Suppressor macrophage treated with lipopolysaccharide for 1 hour (primary cell): ENCODE measurements at places on chromosomes 13 and 19.
A peak's percentile ranks its signal among the peaks of the same experiment; 100 is the strongest.

GRCh38 chr19:30268601-30269000 lies 103.6 kb upstream of the ZNF536 start:
- no peak for DNase-seq

DNA sequence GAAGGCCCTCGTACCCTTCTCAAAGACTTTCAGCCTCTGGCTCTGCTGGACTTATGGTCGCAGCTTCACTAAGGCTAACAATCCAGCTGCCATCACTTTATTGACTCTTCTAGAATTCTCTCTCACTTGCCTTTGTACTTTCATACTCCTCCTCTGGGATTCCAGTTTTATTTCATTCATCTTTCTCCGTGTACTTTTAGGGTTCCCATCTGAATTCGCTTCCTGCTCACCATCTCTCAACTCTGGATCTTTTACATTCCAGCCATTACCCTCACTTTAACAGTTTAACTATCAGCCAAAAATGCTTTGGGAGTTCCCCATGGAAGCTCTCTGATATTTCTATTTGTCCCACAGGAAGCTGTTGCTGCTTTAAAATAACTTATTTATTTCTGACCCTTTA lies 149.3 kb upstream of the KL start:
- DNase-seq = no peak

DNA sequence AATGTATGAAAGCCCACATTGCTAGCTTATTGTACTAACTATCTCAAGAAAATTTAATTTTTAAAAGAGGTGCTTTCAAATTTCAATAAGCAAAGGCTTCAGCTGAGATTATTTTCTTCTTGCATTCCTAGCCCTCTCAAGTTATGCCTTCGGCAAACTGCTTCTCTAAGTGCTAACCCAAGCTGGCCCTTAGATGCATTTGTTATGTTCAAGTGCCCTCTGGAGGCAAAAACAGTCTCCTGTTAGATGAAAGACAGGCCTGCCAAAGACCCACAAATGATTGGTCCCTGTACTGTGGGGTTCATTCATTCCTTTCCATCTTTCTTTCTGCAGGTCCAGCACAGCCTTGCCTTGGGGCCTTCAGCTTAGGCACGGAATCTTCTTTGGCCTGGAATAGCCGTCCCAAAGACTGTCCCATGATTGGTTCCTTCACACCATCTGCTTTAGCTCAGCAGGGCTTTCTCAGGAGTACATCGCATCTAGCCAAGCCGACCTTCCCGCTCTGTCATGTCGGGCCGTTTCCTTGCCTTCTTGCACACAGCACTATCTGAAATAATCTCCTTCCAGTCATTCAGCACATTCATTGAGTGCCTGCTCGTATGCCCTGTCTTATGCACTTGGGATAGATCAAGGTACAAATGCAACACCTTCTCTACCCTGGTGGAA lies 26.4 kb upstream of the TPTE2 start:
- peak; percentile 31 for DNase-seq

- no peak for DNase-seq
Observed at GRCh38 chr13:95073747-95074311, 227.4 kb downstream of the ABCC4 start.

- DNase-seq = no peak
Observed at GRCh38 chr19:14116918-14117578, 514 bp downstream of the PRKACA start.

GRCh38 chr13:36979361-36980050 lies 19.6 kb downstream of the ALG5 start:
- DNase-seq = peak; percentile 75

GRCh38 chr19:10797078-10797477 lies 38.9 kb downstream of the TMED1 start:
- DNase-seq = no peak

- no peak for DNase-seq
Observed at GRCh38 chr19:43598445-43599240, 2.2 kb downstream of the ZNF576 start.

GRCh38 chr13:58300224-58300623 lies 668.7 kb downstream of the PCDH17 start:
- no peak for DNase-seq

DNA sequence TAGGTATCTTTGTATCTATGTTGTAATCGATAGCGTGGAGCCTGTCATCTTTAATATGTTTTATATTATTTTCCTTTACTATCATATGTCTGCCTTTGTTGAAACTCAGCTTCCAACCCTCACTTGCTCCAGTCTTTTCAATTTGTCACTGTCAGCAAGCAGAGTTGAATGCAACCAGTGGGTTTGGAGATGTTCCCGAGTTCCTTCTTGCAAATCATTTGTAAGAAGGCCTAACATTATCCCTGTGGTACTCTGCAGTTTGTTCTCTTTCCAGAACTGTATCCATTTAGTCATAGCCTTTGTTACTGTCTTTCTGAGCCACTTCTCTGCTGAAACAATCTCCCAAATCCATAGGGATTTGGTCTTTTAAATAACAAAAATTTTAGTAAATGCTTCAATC lies 41.8 kb downstream of the RNASEH2B start:
- DNase-seq = no peak

DNA sequence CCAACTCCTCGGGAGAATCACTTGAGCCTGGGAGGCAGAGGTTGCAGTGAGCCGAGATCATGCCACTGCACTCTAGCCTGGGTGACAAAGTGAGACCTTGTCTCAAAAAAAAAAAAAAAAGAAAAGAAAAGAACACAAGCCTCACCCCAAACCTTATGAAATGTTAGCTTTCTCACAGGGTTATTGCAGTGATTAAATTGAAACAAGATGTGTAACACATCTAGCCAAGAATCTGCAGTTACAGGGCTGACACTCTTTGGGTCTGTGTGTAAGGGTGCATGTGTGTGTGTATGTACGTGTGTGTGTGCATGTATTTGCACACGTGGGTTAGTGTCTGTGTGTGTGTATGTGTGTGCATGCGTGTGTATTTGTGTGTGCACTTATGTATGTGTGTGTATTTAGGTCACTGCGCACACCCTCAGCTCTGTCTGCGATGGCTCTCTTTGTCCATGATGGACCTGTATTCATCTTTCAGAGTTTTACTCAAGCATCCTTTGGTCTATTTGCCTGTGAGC lies 336.3 kb downstream of the UQCRFS1 start:
- no peak for DNase-seq

DNA sequence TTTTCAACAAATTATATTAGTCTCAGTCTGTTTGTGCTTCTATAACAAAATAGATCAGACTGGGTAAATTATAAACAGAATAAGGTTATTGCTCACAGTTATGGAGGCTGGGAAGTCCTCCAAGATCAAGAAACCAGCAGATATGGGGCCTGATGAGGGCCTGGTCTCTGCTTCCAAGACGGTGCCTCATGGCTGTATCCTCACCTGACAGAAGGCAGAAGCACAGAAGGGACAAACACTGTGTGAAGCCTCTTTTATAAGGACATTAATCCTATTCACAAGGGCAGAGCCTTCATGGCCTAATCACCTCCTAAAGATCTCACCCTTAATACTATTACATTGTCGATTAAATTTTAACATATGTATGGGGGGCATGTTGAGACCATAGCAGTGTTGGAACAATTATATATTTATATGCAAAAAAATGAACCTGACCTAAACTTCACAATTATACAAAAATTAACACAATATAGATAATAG lies 12.7 kb downstream of the F10 start:
- no peak for DNase-seq

GRCh38 chr13:111168107-111168506 lies 53.0 kb downstream of the ARHGEF7 start:
- DNase-seq = no peak

GRCh38 chr13:101919541-101920181 lies 467.2 kb downstream of the ITGBL1 start:
- no peak for DNase-seq

- no peak for DNase-seq
Observed at GRCh38 chr13:97116754-97117153, 105.4 kb upstream of the MBNL2 start.

DNA sequence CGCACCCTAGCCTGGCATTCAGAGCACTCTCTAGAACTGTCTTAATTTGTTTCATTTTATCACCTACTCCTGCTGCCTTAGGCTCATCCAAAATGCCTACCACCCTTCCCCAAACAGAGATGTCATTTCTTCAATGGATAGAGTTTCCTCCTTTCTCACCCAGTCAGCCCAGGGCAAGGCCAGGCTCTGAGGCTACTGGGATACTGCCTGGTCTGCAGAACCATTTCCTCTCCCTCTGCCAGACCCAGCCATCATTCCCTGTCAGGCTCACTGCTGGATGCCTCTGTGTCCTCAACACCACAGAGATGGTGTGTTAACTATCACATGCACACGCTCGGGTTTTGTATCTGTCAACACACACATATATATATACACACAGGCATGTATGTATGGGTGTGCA lies 47.2 kb downstream of the C13orf42 start:
- no peak for DNase-seq

DNA sequence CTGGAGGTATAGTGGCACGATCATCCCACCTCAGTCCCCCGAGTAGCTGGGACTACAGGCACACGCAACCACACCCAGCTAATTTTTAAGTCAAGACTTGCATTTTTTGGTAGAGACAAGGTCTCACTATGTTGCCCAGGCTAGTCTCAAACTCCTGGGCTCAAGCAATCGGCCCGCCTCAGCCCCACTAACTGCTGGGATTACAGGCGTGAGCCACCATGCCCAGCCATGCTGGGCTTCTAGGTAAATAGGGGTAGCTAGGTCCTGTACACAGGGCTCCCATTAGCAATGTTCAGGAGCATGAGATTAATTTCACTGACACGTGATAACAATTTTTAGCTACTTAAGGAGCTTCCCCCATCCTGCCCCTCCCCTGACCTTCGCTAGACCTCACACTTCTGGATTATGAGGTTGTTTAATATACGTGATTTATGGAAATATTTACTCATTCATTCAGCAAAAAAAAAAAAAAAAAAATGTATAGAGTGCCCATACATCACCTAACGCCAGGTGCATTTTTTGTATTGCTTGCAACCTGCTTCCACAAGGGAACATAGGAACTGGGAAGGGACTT lies 19.2 kb downstream of the TMEM272 start:
- DNase-seq = no peak

- peak; percentile 65 for DNase-seq
Observed at GRCh38 chr13:44879452-44880058, 109.7 kb downstream of the NUFIP1 start.

GRCh38 chr19:58350001-58350861 lies 3.1 kb downstream of the A1BG start:
- no peak for DNase-seq

DNA sequence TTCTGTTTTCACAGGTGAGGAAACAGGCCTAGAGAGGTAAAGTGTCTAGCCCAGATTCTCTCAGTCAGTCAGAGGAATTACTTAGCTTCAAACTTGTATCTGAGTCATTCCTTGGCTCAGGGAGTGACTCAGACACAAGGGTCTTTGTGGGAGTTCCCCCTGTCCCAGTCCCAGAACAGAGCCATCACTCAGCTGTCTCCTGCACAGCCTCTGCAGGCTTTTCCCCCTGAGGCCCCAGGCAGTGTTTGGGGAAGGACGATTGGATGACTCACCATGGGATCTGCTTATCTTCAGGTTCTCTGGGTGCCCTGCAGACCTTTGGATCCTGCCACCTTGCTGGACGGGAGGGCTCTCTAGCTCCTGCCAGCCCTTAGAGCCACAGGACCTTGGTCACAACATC lies 13.2 kb downstream of the ZNF793 start:
- no peak for DNase-seq

- DNase-seq = peak; percentile 61
Observed at GRCh38 chr13:45718063-45718462, 15.9 kb downstream of the CBY2 start.

GRCh38 chr13:50268500-50268899 lies 253.3 kb downstream of the KCNRG start:
- no peak for DNase-seq

DNA sequence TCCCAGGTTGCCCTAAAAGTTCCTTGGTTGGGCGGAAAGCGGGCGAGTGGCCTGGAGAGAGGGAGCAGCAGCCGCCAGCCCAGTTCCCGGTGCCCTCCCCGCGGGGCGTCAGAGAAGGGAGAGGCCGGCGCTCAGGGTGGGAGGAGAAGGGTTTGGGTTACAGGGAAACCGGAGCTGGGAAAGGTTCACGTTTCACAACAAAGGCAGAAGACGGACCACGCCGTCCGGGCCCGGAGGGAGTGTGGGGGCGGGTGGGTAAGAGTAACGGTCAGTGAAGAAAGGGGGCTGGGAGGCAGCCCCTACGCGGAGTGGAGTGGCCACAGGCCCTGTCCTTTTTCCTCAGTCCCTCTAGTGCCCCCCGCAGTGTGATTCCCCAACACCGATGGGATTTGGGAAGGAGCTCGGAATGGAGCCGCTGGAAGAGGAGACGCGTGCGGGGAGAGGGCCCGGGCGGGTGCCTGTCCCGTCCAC lies 1.6 kb downstream of the SIX5 start:
- DNase-seq = no peak

DNA sequence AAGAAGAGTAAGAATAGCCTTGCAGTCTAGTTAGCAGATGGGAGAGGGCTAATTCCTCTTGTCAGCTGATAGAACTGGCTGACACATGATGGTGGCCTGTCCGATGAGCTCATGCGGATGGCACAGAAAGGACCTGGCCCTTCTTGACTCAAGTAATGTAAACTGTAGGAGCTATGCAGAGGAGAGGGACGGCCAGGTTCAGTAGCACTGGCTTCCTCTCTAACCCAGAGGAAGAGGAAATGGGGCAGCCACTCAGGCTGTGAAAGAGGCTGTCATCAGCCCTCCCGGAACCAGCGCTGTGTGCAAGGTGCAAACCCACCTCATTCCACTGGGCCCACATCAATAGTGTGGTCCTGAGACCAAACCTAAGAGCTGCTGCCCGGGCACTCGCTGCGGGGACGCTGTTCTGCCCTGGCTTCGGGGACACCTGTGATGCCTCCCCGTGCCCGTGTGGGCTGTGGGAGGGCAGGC lies 30.8 kb upstream of the USE1 start:
- DNase-seq = peak; percentile 67

GRCh38 chr13:25966086-25966485 lies 85.7 kb downstream of the SHISA2 start:
- DNase-seq = no peak

- DNase-seq = no peak
Observed at GRCh38 chr19:2615782-2616181, 86.7 kb downstream of the GNG7 start.

DNA sequence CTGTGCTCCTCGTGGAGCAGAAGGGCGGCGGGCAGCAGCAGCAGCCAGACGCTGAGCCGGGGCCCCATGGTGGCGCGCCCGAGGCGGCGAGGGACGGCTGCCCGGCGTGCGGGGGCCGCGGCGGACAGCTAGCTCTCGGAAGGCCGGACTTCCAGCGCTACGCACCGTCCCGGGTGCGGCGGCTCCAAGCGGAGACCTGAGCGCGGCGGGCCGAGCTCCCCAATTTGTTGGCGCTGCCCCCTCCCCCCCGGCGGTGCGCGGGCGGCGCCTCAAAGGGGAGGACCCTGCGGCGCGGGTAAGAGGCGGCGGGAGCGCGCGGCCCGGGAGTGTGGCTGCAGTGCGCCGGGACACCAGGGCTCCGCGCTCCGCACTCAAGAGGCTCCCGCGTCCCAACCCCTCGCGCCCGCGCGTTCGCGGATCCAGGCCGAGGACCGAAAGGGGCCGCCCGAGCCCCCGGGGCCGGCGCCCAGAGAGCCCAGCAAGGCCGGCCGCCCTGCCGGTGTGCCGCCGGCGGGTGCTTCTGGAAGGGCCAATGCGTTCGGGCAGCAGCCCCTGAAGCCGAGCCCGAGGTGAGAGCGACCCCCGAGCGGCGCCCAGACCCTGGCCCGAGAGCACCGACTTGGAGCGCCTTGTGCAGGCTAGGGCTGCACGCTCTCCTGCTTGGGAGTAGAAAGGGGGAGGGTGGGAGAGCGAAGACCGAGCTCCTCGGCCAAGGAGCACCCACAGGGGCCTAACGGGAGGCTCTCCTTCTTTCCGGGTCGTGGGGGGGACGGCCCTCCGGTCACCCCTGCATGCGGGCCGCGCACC lies at the start of the genes COL4A1 and COL4A2:
Gene COL4A1 (minus strand): TSS at position 198 of the 807 bp plus-strand sequence. CDS start 130 bp downstream, at position 68.
Gene COL4A2 (plus strand): TSS at position 325 of the 807 bp plus-strand sequence. CDS start 620 bp downstream, outside the sequence.
- peak; percentile 29 for DNase-seq
